ENCODE measurements at places on chromosomes 12 and 14. TPM values are rescaled to one million over a fixed set of nuclear protein-coding genes. Genes with fewer than 3 reads are reported as not detected.

Gene ZNF385A
- total RNA-seq = 10.5 TPM

- DNase-seq = no peak
These were observed 392.5 kb upstream of the RGS6 start for GRCh38 chr14:71539650-71540285.

Gene METTL25
- 24.9 TPM for total RNA-seq

DNA sequence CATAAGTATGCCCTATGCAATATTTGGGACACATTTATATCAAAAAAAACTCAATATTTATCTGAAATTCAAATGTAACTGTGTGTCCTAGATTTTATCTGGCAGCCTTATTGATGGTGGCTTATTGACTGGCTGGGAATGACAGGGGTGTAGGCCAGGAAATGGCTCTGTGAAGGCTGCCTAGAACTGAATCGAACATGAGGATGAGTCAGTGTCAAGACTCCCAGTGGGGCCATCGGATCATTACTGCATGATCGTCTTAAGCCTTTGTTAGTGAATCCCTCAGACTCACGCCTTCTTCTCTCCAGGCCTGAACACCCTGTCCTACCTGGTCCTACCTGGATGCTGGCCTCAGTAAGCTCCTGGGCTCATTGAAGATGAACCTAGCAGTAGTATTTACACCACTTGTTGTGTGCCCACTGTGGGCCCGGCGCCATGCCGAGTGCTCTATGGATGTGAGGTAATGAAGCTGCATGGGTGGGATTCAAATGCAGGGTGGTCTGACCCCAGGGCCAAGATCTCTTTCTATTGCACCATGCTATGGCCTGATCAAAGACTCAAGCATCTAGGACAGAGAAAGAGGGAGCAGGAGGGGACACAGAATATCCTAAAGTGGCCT is 21.0 kb upstream of the FAIM2 start:
- DNase-seq = no peak

GRCh38 chr12:54349036-54349435 is 15.2 kb downstream of the GPR84 start:
- no peak for DNase-seq

Gene LRIG3
- 241 TPM for total RNA-seq

Gene MOK
- 14.5 TPM for total RNA-seq

GRCh38 chr12:31310488-31310887 is 15.5 kb downstream of the SINHCAF start:
- DNase-seq = no peak

- no peak for DNase-seq
These were observed 18.3 kb downstream of the TTC7B start for GRCh38 chr14:90797919-90798318.

GRCh38 chr14:92587700-92588085 is 74.1 kb downstream of the RIN3 start:
- DNase-seq = no peak

GRCh38 chr12:92879698-92880322 is 49.3 kb downstream of the EEA1 start:
- no peak for DNase-seq

GRCh38 chr12:54795644-54796043 is 58.7 kb upstream of the MUCL1 start:
- no peak for DNase-seq

Gene PZP
- total RNA-seq = 0.20 TPM

Gene DDX11
- total RNA-seq = 26.6 TPM

DNA sequence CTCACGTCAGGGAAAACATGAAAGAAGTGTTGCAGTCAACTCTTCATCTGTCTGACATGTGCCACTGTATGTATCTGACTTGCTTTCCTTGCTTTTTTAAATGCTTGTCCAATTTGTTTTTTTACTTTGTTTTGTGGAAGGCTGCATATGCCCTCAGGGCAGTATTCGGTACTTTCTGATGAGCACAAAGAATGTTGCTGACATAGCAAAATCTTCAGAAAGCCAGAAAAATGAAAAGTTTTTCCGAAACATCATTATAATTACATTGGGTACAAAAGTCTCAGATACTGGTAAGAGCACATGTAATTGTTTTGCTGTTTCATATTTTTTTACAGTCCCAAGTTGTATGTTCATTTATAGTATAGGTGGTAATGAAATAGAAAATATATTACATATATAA is 144.3 kb downstream of the NTS start:
- no peak for DNase-seq

DNA sequence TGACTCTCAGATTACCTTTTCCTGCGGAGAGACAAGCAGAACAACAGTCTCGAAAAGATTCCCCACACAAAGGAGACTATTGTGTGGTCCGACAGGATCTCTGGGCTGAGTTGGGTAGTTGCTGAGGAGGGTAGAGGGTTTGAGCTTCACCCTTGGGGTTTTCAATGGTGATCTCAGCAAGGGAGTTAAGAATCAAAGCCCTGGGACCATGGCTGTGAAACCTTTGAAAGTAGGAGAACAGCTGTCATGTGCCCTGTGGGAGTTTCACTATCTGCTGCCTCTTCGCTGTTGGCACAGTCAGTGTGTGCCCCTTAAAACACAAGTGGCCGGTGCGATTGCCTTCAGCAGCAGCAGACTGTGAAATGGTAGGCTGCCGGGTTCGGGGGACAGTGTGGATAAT is 14.2 kb upstream of the PLEK2 start:
- no peak for DNase-seq

Gene CLEC14A
- total RNA-seq = 15.0 TPM

DNA sequence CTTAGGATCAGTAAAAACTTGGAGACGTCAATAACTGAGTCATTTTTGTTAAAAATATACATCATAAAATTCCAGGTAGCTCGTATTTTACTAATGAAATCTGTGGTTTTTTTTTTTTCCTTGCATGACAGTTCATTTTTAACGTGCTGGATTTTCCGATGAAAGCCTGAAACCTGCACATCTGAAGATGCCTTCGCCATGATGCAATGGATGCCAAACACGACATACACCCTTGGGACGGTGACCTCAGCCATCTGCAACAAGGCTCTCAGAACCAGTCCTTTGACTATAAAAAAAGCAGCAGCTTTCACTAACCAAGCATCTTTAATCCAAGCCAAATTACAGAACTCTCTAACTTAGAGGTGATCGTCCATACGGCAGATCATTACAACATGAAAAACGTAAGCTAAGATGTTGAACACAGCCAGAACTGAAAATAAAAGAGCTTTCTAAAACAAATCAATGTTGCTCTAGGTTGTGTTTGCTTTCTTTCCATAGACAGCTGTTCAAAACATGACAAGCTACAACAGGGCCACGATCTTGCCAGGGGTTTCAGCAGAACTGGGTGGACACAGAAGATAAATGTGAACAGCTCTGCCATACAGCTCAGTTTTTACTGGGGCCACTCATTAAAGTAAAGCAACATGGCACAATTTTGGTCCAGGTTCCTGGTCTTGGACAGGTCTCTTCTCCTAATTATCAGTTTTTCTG is 7.8 kb downstream of the NIN start:
- no peak for DNase-seq

GRCh38 chr12:57762463-57762862 is 4.4 kb downstream of the CYP27B1 start:
- no peak for DNase-seq

- DNase-seq = no peak
These were observed 48.9 kb upstream of the FOS start for GRCh38 chr14:75229661-75230139.

GRCh38 chr12:120710805-120711296 is 593 bp downstream of the UNC119B start:
- no peak for DNase-seq

Gene NXPH4
- total RNA-seq = 6.6 TPM

Gene POLE2
- total RNA-seq = 13.4 TPM

- DNase-seq = peak; percentile 56
These were observed 101.3 kb downstream of the HMGA2 start for GRCh38 chr12:65925626-65926025.

Gene COA8
- total RNA-seq = 21.8 TPM

GRCh38 chr12:55925870-55926737 is 1.6 kb downstream of the PYM1 start:
- DNase-seq = no peak

Gene NFATC4
- 33.7 TPM for total RNA-seq

- DNase-seq = no peak
These were observed 103.9 kb upstream of the DIO3 start for GRCh38 chr14:101457301-101457935.

Gene INSM2
- not detected for total RNA-seq

DNA sequence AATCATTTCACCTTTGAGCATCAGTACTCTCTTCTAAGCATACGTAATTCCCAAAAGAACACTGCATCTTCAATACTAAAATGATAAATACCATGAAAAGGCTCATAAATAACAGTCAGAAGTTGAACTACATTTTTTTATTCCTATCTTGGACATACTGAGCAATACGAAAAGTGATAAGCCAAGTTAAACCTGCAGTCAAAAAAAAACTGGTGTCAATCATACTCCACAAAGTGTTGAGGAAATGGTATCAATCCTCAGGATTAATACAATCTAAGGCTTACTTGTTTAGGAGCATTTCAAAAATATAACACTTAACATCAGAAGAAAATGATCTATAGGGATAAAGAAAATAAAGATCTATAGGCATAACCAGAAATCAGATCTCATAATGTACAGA is 5.5 kb downstream of the BTG1 start:
- DNase-seq = no peak

Gene ACOT4
- 1.2 TPM for total RNA-seq

- DNase-seq = no peak
These were observed 241.1 kb downstream of the SPTSSA start for GRCh38 chr14:34220921-34221320.

DNA sequence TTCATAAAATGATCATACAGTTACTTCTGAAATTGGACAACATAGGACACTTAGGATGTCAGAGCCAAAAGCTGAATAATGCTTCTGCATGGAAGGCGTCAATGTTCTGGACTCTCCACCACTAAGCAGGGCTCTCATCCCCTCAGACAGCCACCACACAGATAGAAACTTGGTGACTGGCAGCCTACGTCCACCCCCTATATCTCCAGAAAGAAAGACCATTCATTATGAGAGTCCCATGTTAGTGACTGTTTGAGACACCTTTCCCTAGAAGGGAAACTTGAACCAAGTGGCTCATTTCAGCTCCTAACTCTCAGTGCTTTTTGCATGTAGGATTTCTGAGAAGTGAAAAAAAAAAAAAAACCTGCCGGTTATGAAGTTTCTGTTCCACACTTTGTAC is 251.0 kb upstream of the FKBP4 start:
- no peak for DNase-seq

Gene CLEC4C
- total RNA-seq = 0.30 TPM

Gene RILPL1
- 7.9 TPM for total RNA-seq

DNA sequence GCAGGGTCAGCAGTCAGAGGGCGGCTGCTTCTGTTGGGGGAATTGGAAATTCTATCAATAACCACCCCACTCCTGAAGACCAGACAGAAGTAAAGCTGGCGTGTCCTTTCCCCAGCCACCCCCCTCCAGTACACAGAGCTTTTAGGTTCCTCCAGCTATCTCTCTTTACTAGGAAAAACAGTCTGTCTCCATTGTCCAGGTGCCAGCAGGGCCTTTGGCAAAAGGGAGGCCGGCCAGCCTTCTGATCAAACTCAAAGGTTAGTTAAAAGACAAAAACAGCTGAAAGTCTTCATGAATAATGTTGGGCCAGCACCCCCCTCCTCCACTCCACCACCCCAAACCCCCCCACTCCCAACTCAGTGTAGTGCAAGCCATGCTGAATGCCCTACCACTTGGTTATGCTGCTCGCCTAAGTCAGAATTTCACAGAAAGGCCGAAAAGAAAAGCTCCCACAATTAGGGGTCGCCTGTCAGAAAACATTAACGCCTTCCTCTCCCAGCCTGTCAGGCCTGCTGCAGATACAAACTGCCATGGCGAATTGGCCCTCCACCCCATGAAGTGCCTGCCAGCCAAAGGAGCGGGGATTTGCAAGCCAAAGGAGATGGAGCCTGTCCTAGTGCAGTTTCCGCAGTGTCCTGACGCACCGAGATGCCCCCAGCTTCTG is 8.9 kb downstream of the ASCL1 start:
- no peak for DNase-seq

Gene PTPRB
- 13.1 TPM for total RNA-seq

GRCh38 chr14:74614508-74615495 is 2.8 kb upstream of the LTBP2 start:
- no peak for DNase-seq

Gene EID3
- total RNA-seq = 8.6 TPM

All from skin of body (tissue), 3 donors.